ENCODE measurements at places on chromosomes 6 and 20.

DNA sequence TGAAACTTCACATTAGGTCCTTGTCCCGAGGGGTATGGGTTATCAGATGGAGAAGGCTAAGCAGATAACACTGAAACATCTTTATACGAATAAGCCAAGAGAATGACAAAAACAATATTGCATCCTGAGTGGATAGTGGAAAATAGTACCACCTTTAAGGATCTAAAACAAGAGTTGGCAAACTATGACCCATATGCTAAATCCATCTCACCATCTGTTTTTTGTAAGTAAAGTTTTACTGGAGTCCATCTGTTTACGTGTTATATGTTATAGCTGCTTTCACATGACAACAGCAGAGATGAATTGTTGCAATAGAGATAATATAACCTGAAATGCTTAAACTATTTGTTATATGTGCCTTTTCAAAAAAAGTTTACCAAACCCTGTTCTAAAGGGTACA lies 76.1 kb upstream of the TRDN start:
- DNase-seq, result no peak

DNA sequence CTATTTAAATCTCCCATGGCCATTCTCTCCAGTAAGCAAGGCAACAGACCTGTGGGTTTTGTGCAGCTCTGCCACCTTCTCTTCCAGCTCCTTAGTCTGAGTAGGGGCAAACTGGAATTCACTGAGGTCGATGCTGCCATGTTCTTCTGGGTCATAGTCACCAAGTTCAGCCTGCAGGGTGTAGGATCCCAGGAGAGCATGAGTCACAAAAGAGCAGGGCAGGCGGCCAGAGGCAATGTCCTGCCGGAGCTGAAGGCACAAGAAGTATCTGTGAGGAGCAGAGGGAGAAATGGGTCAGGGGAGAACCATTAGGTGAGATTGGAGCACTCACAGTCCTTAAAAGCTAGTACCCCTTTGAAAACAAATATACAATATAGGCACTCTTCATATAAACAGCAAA lies 73.7 kb downstream of the SMLR1 start:
- DNase-seq, result peak; percentile 71

DNA sequence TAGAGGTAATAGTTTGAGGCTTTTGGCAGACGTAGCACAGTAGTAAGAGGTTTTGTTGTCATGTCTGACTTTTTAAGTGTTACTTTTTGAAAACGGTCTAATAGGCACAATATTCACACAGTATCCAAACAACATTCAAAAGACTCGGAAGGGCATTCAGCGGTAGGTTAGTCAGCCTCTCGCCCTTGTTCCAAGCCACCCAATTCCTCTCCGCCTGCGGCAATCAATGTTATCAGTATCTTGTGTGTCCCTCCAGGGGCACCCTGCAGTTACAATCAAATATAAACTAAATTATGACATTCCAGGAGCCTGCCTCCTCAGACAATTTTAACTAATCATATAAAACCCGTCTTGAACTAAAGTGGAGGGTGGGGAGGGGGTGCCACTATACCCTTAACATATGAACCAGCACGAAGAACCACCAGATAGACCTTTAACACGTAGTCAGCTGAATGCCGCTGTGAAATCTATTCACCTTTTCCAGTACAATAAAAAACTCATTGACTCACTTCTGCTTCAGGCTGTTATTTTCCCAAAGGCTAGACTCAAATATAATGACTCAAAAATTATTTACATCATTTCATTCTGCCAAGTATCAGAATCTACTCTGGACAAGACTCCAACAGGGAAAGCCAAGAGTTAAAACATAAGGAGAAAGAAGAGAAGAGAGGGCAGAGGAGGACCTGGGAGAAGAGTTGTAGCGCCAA lies 1.6 kb downstream of the TENT5A start:
- DNase-seq, result no peak

- DNase-seq, result no peak
Observed at GRCh38 chr6:3355011-3355357, 96.2 kb downstream of the PSMG4 start.

DNA sequence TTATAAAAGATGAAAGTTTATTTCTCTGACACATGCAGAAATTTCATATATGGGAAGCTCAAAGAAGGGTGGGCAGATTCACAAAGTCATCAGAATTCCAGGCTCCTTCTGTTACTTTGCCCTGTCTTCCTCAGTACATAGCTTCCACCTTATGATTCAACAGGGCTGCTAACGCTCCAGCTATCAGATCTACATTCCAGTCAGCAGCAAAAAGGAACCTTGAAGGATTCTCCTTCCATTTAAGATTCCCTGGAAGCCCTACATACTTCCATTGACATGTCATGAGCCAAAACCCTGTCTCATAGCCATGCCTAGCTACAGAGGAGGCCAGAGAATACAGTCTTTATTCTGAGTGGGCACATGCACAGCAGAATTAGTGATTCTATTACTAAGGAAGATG lies 103.3 kb downstream of the NCR2 start:
- DNase-seq, result no peak

GRCh38 chr20:40641202-40641601 lies 47.8 kb downstream of the MAFB start:
- DNase-seq, result no peak

Measured in Right ventricle myocardium inferior (tissue), 1 donor.